ENCODE measurements at places on chromosomes 11 and 22.

GRCh38 chr11:123361110-123361509 is 69.0 kb upstream of the GRAMD1B start:
- DNase-seq, result no peak

DNA sequence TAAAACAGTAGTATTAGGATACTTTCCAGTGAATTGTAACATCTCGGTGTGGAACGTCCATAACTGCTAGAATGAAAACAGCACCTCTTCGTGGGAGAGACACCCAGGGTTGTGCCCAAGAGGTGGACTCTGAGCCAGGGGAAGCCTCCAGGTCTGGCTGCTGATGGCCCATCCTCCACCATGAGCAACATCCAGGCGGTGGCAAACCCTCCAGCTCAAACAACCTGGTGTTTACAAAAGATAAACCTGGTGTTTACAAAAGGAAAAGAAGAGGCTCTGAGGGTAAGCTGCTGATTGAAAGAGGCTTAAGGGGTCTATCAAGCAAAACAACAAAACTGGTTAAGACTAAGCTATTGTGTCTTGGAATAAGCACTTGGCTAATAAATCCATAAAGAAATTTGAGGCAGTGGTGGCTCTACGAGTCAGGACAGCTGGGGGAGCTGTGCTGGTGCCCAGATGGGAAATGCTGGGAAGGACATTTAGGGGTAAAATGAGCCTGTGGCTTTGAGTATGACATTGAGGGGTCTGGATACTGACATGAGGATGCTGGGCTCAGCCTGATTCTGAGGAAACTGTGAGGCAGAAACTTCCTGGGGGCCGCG is 909.0 kb downstream of the BRD1 start:
- DNase-seq, result no peak

DNA sequence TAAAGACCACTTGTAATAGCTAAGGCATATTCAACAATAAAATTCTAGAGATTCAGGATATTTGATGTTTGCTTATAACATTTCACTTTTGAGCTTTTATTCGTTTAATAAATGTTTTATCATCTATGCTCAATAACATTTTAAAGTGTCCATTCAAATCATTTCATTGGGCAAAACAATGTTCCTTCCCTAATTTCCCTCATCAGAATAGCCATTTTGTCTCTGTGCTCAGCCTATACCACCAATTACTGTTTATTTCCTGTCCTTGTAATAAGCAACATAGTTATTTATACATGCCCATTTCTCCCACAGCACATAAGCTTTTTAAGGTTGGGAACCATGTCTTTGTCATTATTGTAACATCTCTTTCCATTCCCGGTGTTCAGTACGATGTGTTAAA is 1.3 kb upstream of the SC5D start:
- no peak for DNase-seq

GRCh38 chr11:8440649-8441048 is 153.4 kb downstream of the STK33 start:
- no peak for DNase-seq

DNA sequence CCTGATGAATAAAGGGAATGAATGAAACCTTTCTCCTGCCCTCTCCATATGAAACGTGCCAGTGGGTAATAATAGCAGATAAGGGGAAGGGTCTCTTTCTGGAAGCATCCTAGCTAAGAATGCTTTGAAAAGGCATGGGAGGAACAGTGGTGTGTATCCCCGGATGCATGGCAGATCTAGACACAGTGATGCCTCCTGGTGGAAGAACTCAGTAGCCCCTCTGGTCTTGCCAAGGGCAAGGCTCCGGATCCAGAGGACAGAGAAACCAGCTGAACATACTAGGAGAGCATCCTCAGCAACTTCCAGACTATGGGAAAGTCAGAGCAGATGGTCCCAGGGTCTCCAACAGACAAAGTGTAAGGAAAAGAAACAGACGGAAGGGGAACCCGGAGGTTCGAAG is 6.4 kb downstream of the BAIAP2L2 start:
- DNase-seq, result no peak

GRCh38 chr22:49786976-49787706 is 40.5 kb downstream of the BRD1 start:
- no peak for DNase-seq

GRCh38 chr11:9060700-9061111 is 30.7 kb downstream of the SCUBE2 start:
- peak; percentile 62 for DNase-seq

DNA sequence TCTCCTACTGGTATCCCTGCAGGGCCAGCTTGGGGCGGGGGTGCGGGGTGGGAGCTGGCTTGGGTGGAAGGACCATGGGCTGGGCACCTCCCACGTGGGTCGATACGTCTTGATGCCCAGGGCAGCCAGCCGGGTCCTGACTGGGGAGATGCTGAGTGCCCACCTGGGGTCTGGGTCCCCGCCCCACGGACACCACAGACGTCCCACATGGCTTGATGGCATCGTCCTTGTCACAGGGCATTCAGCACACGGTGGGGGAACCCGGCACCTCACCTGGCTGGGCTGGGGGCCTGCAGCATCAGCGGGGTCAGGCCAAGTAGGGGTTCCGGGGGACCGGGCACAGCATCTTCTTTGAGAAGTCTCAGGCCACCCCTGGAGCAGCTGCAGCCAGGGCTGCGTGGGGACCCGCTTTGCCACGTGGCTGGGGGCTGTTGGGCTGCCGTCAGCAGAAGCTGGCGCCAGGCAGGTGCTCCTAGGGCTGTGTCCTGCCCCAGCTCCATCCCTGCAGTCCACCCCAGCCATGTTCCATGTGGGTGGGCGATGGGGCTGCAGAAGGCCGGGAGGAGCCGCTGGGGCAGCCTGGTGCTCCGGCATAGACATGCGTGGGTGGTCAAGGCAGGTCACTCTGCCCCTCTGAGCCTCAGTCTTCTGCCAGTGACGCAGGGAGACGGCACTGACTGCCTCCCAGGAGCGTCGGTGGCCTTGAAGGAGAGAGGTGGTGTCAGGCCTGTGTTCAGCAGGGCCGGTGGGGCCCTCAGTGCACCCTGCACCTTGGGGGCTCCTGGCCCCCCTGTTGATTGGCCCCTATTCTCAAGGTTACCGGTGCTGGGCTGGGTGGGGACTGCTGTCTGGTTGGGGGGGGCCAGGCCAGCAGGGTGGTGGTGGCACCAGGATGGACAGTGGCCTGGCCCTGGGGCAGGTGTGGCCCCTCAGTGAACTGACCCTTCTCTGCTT is 8.4 kb downstream of the SELENOO start:
- no peak for DNase-seq

GRCh38 chr22:26857169-26857568 is 199.8 kb downstream of the MIAT start:
- no peak for DNase-seq

- DNase-seq, result no peak
Observed at GRCh38 chr11:64969209-64969608, 2.7 kb downstream of the MAJIN start.

Measured in GM12892 (cell line).